ENCODE measurements at places on chromosomes 5 and 9. TPM values are rescaled to one million over a fixed set of nuclear protein-coding genes. Genes with fewer than 3 reads are reported as not detected.

DNA sequence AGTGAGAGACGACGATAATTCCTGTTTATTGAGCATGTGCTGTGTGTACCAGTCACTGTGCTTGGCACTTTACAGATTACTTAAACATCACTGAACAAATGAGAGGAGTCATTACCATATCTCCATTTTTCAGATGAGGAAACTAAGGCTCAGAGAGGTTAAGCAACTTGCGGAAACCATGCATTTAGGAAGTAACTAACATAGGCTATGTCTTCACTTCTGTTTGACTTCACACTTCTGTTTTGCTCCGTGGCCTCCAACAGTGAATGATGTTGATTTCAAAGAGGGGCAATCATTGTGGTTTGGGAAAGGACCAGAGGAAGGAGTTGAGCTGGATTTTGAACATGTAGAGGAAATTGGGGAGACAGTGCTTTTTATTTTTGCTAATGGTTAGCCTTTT is 16.7 kb downstream of the GCNT1 start:
- no peak for DNase-seq

- DNase-seq, result no peak
Measured at GRCh38 chr5:152056931-152057330, 132.3 kb upstream of the GLRA1 start.

- DNase-seq, result no peak
Measured at GRCh38 chr9:93823245-93824072, 131.7 kb downstream of the BARX1 start.

GRCh38 chr5:170181902-170182301 is 50.9 kb upstream of the C5orf58 start:
- DNase-seq, result no peak

DNA sequence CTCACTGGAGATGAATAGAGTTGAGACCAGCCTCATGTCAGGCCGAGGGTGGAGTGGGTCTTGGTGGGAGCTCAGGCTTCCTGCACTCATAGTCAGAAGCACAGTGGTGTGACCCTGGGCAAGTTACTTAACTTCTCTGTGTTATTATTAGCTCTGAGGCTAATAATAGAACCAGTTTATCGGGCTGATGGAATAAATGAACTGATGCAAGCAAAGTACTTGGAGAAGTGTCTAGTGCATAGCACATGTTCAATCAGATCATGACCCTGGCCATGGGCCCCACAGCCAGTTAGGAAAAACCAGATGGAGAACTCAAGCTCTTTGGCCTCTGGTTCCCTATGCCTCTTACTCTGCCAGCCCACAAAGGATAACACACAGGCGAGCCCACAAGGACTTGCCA is 45.3 kb upstream of the OSMR start:
- DNase-seq, result no peak

DNA sequence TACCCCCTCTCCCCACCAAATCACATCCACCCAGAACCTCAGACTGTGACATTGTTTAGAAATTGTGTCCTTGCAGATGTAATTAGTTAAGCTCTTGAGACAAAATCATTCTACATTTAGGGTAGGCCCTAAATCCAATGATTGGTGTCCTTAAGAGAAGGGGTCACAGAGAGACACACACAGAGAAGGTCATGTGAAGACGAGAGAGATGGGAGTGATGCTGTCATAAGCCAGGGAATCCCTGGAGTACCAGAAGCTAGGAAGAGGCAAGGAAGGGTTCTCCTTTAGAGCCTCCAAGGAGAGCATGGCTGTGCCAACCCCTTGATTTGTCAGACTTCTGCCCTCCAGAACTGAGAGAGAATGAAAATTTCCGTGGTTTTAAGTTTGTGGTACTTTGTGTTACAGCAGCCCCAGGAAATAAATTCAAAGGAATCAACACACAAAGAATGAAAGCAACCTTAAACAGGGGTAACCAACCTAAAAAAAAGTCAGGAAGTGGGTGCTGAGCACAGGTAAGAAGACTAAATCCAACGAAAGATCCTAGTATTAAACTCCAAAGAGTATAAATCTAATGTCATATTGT is 33.6 kb downstream of the TIMD4 start:
- peak; percentile 10 for DNase-seq

GRCh38 chr9:33025572-33026342 is 684 bp downstream of the DNAJA1 start:
- DNase-seq, result peak; percentile 85

DNA sequence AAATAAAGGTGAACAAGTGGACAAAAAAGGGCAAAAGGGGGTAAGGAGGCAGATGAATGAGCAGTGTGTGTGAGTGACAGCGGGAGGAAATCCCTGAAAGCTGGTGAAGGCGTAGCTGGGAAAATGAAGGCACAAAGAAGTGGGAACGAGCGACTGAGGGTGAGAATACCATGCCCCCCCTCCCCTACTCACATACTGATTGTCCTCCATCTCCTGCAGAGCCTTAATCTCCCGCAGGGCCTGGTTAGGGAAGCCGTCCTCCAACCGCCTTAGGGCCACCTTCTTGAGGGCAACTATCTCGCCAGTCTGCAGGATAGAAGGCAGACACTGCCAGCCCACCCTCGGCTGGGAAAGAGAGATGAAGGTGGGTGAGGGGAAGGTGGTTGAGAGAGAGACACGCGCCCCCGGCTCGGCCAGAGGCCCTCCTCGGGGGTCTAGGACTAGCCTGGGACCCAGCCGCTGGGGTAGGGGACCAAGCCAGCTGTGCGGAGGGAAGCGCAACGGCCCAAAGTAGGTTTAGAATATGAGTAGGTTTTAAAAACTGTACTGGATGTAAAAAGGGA is 522 bp downstream of the CDK20 start:
- no peak for DNase-seq

DNA sequence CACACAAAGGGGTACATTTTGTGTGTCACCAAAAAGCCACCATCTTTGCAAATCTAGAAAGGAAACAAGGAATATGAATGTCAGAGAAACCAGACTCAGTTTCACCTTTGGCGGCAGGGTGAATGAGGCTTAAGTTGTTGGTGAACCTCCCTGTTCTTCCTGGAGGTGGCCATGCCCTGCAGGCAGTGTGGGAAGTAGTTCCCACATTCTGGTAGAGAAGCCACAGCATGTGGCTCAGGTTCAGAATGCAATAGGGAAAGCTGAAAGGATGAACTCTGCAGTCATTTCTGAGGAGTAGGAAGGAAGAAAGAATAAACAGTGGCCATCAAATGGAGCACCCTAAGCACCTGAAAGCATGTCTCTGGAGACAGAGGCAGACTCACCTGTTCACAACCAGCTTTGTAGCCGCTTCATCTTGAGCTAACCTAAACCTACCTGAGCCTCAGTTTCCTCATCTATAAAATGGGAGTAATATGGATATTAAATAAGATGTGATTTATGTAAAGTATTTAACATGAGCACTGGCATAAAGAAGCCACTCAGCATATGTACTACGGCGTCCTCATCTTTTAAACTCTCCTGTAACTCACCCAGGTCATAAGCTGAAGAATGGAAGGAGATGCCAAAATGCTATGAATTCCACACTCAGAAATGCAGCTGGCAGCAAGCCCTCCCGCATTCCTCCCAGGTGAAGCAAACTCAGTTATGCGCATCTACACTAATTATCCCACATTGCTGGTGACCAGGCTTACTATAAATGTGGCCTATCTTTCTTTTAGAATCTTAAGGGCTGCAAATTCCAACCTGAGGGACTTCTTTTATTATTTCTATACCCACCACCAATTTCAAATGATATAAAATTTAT is 86.0 kb downstream of the ZNF608 start:
- DNase-seq, result no peak

GRCh38 chr5:133240425-133241091 is 188.7 kb downstream of the HSPA4 start:
- no peak for DNase-seq

- DNase-seq, result no peak
Measured at GRCh38 chr9:114572199-114572598, 15.4 kb upstream of the ATP6V1G1 start.

DNA sequence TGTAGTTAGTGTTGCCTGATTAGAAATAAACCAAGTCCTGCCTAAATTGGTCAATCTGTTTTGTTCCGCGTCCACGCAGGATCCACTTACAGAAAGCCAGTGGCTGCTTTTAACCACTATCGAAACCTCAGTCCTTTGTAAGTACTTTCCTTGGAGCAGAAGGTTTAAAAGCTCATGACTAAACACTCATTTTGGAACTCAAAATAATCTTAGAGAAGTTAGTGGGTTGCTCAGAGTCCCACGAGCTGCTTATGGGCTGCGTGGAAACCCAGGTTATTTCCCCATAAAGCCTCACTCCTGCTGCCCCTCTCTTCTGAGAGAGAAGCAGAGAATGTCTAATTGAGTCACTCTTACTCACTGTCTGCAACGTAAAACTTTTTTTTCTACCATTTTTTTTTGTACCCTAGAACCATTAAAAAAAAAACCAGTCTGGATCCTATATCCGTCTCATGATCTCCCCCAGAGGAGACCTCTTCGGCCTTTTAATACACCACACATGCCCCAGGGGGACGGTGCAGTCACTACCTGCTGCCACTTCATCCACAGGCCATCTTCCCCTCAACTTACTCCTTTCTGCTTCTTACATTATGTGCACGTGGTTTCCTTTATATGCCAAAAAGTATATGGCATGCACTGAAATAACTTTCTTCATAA is 7.6 kb downstream of the BASP1 start:
- DNase-seq, result no peak

- DNase-seq, result no peak
Measured at GRCh38 chr5:15513911-15514310, 13.9 kb downstream of the FBXL7 start.

GRCh38 chr9:131838530-131839280 is 98.8 kb upstream of the RAPGEF1 start:
- DNase-seq, result no peak

- DNase-seq, result no peak
Measured at GRCh38 chr9:127528422-127529251, 77.3 kb downstream of the LRSAM1 start.

Gene OTP
- total RNA-seq, result not detected

Gene DNAJB5
- 3.5 TPM for total RNA-seq

Gene ZFYVE16
- total RNA-seq, result 12.3 TPM

Gene PDZD2
- total RNA-seq, result not detected

Gene LURAP1L
- not detected for total RNA-seq
